ENCODE measurements at places on chromosomes 6 and 20.

DNA sequence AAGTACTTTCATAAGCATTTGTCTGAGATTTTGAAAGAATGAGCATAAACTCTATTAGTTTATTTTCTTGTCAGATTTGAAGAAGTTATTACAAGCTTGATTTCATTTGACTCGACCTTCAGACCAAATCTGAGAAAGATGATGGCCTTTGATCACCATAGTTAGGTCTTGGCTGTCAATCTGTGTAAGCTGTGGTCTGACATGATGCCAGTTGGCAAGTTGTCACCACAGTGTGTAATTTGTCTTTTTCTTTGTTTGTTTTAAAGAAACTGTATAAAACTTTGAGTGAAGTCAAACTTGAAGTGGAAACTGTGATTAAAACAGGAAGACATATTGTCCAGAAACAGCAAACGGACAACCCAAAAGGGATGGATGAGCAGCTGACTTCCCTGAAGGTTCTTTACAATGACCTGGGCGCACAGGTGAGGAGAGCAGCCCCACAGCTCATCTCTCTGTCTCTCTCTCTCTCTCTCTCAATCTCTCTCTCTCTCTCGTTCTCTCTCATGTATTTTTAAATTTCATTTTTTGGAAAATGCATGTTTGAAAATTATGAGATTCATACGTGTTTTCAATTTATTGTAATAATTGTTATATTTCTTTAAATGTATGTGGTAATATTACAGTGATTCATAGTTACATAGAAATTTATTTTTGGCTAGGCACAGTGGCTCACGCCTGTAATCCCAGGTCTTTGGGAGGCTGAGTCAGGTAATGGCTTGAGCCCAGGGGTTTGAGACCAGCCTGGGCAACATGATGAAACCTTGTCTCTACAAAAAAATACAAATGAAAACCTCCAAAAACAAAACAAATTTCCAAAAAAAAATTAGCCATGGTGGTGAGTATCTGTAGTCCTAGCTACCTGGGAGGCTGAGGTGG, 208.1 kb downstream of the UTRN start:
- DNase-seq, result no peak

GRCh38 chr6:25524542-25524941, 127.5 kb upstream of the SCGN start:
- no peak for DNase-seq

DNA sequence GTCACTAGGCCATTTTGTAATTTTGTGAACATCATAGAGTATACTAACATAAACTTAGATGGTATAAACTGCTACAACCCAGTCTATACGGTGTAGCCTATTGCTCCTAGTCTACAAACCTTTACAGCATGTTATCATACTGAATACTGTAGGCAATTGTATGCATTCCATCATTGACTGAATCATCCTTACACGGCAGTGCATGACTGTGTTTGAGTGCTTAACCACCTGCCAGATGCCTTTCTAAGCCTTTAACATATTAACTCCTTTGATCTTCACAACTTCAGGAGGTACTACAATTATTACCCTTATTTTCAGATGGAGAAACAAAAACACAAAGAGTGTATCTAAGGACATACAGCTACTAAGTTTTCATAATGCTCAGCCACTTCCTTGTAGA, 14.0 kb downstream of the DPPA5 start:
- no peak for DNase-seq

GRCh38 chr6:56507517-56507916, 135.2 kb downstream of the DST start:
- no peak for DNase-seq

GRCh38 chr20:37383229-37383989, 37.5 kb downstream of the SRC start:
- no peak for DNase-seq

DNA sequence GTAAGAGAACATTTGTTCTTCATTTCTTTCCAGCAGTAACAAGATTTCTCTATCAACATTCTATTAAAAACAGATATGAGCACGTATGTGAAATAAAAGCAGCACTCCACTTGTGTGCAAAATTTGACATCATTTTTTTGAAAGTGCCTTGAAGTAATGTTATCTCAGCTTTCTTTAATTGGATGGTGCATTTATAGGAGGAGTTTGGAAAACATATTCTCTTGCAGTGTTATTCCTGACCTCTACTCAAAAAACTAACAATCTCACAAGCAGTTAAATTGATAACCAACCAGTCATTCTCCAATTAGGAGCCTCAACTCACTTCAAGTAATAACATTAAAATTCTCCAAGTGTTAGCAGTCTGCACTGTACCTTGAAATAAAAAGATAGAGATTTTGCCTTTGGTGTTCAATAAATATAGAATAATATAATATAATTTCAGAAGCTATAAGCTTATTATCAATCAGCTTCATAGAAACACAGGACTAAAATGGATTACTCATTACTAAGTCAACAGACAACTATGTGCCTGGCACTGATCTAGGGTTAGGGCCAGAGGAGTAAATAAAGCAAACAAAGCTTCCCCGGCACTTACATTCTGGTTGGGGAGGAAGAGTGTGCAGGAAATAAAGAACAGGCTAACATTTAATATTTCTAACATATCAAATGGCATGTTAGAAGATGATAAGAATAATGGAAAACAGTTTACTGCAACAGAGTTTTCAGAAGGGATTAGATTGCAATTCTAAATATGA, 149.0 kb upstream of the SGK1 start:
- no peak for DNase-seq

- no peak for DNase-seq
Observed at GRCh38 chr20:15511551-15511950, 1061.7 kb downstream of the KIF16B start.

DNA sequence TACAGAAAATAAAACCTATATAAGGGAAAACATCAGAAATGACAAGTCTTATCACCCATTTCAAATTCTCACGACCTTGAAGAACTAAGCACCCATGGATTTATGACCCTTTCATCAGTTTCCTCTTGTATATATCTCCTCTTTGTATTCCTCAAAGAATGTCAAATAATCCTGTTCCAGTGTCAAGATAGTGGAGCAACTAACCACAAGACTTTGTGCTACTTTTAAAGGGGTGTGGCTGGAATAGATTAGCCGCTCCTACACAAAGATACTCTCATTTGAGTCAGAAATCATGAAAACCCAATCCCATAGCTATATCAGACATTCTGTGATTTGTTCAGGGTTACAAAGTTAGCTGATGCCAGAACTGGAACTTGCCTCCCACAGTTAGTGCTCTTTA, 6.6 kb downstream of the REPS1 start:
- no peak for DNase-seq

Data from stimulated activated CD4-positive, alpha-beta T cell treated with anti-CD3 and anti-CD28 coated beads, Interleukin-1b, Interleukin-23, amount 100 ng/mL, for 1 hour (primary cell).